ENCODE measurements at places on chromosomes 7 and 10. TPM values are rescaled to one million over a fixed set of nuclear protein-coding genes. Genes with fewer than 3 reads are reported as not detected.

STEAP1B gene
- total RNA-seq = 35.9 TPM

COL13A1 gene
- 59.4 TPM for total RNA-seq

EPO gene
- not detected for total RNA-seq

GLCCI1 gene
- 2.8 TPM for total RNA-seq

ZC3HAV1L gene
- total RNA-seq = 2.3 TPM

PRSS37 gene
- total RNA-seq = not detected

COL1A2 gene
- total RNA-seq = 0.24 TPM

RAPGEF5 gene
- 6.5 TPM for total RNA-seq

FAS gene
- 7.3 TPM for total RNA-seq

SEMA3E gene
- total RNA-seq = 0.61 TPM

CALML3 gene
- not detected for total RNA-seq

MORN4 gene
- 15.1 TPM for total RNA-seq

LRRD1 gene
- total RNA-seq = 0.15 TPM

FGL2 gene
- total RNA-seq = not detected

FBXL13 gene
- 0.64 TPM for total RNA-seq

ENTPD7 gene
- 6.8 TPM for total RNA-seq
